ENCODE measurements at places on chromosomes 16 and 17.
A peak's percentile ranks its signal among the peaks of the same experiment; 100 is the strongest.

DNA sequence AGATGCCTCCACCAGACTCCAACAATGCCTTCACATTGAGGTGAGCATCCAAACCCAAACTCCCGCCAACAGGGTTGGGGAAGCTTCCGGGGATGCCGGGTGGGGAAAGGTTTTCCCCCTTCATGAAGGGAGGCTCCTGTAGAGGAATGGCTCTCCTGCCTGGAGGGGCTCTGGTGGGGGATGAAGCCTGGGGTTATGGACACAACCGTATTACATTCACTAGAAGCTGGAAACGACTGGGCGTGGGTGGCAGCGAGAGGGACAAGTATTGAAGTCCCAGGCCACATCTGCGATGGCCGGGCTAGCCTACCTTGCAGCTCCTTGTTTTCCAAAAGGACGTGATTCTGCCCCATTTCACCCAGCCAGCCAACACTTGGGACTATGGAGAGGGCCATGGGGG is 321.1 kb downstream of the C16orf95 start:
- DNase-seq, result no peak

DNA sequence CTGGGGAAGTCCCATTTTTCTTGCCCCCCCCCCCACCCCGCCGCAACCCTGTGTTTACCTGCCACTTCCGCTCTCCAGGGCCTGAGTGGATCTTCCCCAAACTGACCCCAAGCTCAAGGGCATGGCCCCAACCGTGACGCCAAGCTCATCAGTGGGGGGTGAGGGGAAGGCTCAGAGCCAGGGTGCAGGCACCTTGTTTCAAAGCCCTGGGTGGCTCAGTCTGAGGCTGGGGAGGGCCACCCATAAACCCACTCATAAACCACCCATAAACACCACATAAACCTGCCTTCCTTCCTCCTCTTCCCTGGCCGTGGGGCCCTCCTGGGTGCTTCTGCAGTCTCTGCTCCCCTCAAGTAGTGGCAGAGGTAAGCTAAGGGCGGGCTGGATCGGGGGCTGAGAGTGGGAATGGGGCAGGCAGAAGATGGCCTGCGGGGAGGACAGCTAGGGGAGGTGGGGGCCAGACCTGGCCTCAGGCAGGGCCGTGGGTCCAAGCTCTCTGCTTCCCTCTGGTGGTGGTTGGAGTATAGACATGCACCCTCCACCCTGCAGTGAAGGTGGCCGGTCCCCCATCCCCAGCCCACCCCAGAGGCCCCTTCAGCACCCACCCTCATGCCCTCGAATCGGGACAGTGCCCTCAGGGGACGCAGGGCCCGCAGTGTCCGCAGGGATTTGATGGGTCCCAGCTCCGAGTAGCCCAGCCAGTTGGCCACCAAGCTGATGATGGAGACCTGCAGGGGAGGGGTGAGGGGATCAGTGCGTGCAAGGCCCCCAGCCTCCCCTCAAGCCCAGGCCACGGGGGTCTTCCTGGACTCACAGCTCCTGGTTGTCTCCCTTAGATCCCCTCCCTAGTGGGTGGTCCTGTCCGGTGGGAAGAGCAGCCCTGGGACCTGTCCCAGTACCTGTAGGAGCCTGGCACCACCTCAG is 14.6 kb upstream of the CD79B start:
- DNase-seq, result peak; percentile 40

GRCh38 chr16:24977678-24978075 is 37.5 kb downstream of the ARHGAP17 start:
- DNase-seq, result no peak

DNA sequence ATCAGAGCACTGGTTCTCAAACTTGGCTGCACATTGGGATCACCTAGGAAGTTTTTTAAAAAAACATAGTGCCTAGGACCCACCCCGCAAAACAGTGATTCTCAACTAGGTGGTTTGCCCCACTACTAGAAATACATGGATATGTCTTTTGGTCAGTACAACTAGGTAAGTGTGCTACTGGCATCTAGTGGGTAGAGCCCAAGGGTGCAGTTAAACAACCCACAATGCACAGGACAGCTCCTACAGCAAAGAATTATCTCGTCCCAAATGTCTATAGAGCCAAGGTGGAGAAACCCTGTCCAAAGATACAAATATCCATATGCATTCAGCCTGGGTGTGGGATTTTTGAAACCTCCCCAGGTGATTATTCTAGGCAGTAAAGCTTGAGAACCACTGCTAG is 11.8 kb upstream of the ZNF19 start:
- DNase-seq, result no peak

- no peak for DNase-seq
These were observed 25.7 kb downstream of the CDYL2 start for GRCh38 chr16:80778703-80779102.

DNA sequence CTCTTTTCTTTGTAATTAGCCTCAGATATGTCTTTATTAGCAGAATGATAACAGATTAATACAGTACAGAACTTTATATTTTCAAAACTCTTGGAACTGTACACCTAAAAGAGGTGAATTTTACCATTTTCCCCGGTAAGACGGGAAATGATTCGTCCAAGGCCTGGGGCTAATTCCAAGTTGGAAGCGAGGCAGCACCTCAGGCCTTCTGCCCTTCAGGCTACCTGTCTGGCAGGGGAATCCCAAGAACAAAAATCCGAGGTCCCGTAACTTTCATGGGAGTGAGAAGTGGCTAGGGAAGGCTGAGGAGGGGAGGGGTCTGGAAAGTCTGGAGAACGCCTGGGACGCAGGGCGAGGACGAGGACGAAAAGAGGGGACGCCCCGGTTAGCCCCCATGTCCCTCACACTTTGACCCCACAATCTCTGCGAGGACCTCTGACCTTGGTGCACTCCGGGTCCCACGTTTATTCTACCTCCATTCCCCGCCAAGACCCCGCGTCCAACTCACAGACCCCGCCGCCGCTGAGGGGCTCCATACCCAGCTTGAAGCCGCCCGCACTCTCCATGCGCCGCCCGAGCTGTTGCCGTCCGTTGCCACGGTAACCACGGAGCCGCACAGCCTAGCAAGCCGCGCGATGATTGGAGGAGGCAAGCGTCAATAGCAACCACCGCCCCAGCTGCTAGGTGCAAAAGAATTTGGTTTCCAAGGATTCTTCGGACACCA is at the start of gene HYDIN:
TSS of gene HYDIN (minus strand) at position 601 of the 724 bp plus-strand sequence. CDS start 43,827 bp downstream, outside the sequence.
- DNase-seq, result no peak

GRCh38 chr17:31903401-31903800 is 1.9 kb upstream of the UTP6 start:
- no peak for DNase-seq

- no peak for DNase-seq
These were observed 41.9 kb upstream of the ATP2A3 start for GRCh38 chr17:4006165-4006589.

DNA sequence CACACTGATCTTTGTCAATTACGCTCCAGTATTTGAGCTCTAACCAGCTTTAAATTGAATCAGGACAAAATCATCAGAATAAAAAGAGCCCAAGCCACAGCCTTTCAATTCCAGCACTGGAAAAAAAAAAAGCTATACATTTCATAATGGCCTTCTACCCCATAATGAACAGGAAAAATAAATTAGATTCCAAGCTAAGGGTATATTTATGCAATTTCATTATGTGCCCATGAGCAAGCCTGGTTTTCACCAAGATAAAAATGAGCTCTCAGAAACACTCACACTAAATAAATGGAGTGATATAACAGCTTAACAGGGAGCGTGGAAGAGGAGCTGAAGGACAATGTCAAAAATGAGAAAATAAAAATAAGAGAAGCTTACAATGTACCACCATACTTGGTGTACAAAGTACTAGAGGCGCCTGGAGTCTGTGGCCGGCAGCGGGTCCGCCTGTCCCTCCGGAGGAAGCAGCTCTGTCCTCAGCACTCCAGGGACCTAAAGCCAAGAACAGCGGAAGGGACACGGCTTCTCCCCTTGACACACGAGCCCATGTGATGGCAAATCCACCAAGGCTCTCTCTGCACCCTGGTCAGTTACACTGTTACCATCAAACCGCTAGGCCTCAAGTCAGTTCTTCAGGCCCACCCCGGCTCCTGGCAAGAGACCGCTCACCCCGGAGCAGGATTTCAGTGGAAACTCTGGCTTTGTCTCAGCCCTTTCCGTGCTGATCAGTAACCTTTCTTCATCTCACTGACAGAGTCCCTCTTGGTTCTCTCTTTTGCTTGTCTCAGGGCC is 69.6 kb downstream of the RBFOX3 start:
- no peak for DNase-seq

GRCh38 chr17:69061721-69062556 is 1.2 kb upstream of the ABCA9 start:
- no peak for DNase-seq

DNA sequence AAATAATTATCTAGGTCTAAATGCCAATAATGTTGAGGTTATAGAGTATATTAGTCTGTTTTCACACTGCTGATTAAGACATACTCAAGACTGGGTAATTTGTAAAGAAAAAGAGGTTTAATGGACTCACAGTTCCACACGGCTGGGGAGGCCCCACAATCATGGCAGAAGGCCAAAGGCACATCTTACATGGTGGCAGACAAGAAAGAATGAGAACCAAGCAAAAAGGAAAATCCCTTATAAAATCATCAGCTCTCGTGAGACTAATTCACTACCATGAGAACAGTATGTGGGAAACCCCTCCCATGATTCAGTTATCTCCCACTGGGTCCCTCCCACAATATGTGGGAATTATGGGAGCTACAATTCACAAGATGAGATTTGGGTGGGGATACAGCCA is 2.9 kb upstream of the KATNB1 start:
- DNase-seq, result no peak

DNA sequence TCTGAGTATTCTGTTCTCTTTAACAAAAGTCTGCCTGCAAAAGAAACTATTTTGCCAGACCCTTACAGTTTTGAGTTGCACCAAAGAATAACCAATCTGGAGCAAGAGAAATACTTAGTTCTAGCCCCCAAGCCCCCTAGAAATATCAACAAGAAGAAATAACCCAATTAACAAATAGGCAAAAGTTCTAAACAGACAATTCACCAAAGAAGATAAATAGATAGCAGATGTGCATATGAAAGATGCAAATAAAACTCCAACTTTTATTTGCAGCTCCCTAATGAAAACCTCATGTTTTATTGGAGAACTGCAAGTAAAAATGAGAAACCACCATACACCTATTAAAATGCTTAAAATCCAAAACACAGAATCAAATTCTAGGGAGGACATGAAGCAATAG is 1308.0 kb downstream of the CDH11 start:
- no peak for DNase-seq

DNA sequence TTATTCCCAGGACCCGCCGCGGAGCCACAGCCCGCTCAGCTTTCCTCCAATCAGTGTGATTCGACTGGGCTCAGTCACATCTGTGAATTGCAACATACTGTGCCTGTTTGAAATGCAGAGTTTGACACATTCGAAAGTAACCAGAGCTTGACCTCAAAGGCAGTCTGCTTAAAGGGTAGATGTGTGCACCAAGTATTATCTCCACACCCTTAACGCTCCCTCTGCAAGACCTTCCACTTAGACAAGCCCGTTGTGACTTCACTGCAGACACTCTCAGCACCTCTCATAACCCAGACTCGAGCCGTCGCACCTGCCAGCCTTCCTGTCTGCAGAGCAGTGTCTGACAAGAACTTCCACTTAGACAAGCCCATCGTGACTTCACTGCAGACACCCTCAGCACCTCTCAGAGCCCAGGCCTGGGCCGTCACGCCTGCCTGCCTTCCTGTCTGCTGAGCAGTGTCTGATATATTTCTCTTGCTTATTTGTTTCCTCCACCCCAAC is 3.7 kb downstream of the KLHDC4 start:
- DNase-seq, result no peak

- no peak for DNase-seq
These were observed 1.7 kb downstream of the HOXB1 start for GRCh38 chr17:48528936-48529682.
